ENCODE measurements at places on chromosomes 1 and 21. TPM values are rescaled to one million over a fixed set of nuclear protein-coding genes. Genes with fewer than 3 reads are reported as not detected.

Gene PIGM
- total RNA-seq: 2.5 TPM

Gene FBXO42
- total RNA-seq: 18.6 TPM

DNA sequence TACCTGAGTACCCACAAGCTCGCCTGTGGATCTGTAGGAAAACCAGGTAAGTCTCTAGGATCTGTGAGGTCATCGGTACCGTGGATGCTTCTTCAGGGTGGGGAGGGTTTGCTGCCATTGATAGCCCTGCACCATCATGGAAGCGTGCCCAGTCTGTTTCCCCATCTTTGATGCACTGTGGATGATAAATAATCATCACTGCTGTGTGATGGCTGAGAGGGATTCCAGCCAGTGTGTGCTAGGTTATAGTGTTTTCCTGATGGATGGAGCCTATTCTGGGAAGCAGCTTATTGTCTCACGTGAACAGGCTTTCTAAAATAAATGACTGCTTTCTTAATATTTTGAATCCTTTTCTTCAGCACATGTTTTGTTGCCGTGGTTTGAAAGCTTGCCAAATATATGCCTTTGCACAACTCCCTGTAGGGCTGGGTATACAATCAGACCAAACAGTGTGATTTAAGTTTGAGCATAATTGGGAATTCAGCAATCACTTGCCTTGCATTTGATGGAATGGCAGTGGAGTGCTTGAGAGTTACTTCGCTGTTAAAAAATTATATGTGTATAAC is 113.8 kb downstream of the CAMTA1 start:
- no peak for DNase-seq

GRCh38 chr1:215045698-215046308 is 36.7 kb upstream of the KCNK2 start:
- no peak for DNase-seq

DNA sequence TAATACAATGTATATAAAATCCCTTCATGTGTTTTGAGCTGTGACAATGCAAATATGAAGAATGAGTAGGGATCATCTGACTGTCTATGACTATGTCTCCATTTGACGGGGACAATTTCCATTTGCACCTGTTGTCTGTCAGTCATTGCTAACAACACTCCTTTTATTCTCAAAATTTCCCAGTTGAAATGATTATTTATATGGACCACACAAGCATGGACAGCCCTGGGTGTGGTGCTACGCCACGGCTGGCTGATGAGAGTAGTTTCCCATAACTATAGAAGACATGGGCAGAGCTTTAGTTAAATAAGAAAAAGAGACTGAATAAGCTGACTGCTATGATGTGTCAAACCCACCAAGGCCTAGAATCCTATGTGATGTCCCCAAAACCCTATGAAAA is 135.8 kb downstream of the MAP3K21 start:
- no peak for DNase-seq

DNA sequence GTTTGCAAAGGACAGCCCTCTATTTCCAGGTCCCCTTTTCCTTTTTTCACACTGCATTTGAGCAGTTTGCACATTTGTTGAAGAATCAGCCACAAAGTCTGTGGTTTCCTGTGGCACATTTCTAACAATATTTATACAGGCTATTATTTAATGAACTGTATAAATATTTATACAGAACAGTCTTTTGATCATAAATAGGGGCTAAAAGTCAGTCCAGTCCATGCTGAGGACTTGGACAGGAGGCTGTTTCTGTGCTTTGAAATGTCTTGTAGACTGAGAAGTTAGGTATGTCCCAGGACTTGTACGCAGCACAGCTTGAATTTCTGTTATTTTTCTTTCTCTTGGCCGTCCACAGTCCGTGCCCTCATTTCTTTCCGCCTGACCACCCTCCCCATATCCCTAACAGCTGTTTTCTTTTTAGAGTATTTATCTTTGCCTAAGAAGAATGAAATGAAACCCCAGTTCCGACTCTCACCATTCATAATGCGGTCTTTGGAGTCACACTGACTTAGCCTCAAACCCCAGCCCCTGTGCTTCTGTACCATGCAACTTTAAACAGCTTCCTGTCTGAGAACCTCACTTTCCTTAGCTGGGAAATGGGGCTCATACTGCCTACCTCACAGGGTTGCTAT is 19.7 kb downstream of the FGGY start:
- no peak for DNase-seq

DNA sequence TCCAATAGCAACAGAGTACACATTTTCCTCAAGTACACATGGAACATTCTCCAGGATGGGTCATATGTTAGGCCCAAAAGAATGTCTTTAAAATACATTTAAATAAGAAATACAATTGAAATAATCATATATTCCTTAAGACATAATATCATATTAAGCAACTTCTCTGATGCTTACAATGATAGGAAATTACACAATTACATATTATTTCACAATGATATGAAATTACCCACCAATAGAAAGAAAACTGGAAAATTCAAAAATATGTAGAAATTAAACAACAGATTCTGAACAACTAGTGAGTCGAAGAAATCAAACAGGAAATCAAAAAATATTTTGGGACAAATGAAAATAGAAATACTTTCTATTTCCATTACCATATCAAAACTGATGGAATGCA is 45.6 kb downstream of the FLVCR1 start:
- no peak for DNase-seq

DNA sequence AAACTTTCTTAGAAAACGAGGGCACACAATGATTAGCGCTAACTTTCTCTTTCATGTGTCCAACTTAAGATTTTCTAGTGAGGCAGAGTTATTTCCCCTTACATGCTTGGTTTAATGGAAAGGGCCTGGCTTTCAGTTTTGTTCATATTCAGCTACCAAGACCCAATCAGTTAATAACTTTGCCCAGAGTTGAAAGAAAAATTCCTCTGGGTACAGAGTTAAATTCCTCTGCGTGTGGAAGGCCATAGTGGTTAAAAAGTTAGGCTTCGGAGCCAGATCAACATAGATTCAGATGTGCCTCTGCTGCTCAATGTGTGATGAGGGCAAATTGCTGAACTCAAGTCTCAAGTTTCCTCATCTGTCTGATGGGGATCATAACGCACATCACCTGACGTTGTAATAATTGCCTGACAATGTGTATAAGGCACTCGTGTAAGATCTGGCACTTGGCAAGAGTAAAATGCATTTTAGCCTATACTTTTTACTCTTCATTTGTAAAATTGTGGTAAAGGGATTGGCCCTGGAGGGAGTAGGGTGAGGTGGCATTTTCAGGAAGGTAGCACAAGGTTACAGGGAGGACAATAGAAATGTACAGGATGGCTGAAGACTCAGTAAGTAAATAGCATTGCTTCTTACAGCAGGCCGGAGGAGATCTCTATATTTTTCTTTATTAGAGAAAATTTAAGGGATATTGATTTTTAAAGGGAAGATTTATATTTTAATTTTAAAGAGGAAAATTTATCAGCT is 103.4 kb downstream of the ROR1 start:
- no peak for DNase-seq

Gene UMODL1
- total RNA-seq: 0.08 TPM

Gene GPR52
- 0.91 TPM for total RNA-seq

GRCh38 chr1:14296795-14297194 is 301.7 kb upstream of the KAZN start:
- no peak for DNase-seq

Gene CD5L
- total RNA-seq: 0.52 TPM

GRCh38 chr1:170668209-170669106 is 4.5 kb downstream of the PRRX1 start:
- no peak for DNase-seq

Gene CAMK1G
- total RNA-seq: not detected

Gene S100A8
- 26.6 TPM for total RNA-seq

Gene PLA2G5
- total RNA-seq: 51.4 TPM
